Naive thymus-derived CD4-positive, alpha-beta T cell (primary cell): ENCODE measurements at places on chromosomes 7 and 10. TPM values are rescaled to one million over a fixed set of nuclear protein-coding genes. Genes with fewer than 3 reads are reported as not detected.
A peak's percentile ranks its signal among the peaks of the same experiment; 100 is the strongest.

Gene ZNF735
- total RNA-seq, result not detected in 2 replicates

Gene SLC18A3
- not detected for total RNA-seq

GRCh38 chr7:153399554-153399940, 640.0 kb downstream of the ACTR3B start:
- H3K27me3 ChIP-seq, result no peaks in the 10 kb centered on the region
- no peaks in the 10 kb centered on the region for H3K36me3 ChIP-seq
- no peaks in the 10 kb centered on the region for H3K4me1 ChIP-seq
- H3K4me3 ChIP-seq, result no peak overlapping the region
- H3K27ac ChIP-seq, result no peak overlapping the region
- DNase-seq, result no peak

Gene CPN1
- not detected for total RNA-seq

DNA sequence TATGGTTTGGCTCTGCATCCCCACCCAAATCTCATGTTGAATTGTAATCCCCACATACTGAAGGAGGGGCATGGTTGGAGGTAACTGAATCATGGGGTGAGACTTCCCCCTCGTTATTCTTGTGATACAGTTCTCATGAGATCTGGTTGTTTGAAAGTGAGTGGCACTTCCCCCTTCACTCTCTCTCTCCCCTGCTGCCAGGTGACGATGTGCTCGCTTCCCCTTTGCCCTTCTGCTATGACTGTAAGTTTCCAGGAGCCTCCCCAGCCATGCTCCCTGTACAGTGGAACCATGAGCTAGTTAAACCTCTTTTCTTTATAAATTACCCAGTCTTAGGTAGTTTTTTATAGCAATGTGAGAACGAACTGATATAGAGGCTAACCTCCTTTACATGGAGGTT, 16.6 kb downstream of the PLPP4 start:
- no peaks in the 10 kb centered on the region for H3K27me3 ChIP-seq
- H3K4me1 ChIP-seq, result no peaks in the 10 kb centered on the region
- H3K27ac ChIP-seq, result no peak overlapping the region
- DNase-seq, result no peak
- no peaks in the 10 kb centered on the region for H3K36me3 ChIP-seq

Gene DKK1
- not detected for total RNA-seq

DNA sequence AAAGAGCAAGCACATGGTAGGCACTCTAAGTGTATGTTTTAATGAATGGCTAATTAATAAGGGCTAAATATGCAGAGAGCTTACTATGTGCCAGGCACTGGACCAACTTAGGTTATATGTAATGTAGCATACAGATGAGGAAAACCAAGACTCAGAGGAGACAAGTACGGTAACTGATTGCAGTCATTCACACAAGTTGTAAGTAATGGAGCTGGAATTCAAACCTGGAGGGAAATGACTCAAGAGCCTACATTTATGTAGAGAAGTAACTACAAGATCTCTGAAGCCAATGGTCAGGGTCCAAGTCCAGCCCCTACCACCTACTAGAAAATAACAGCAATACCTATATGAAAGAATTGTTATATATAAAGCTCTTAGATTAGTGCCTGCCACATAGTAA, 97.3 kb upstream of the KCNIP2 start:
- no peaks in the 10 kb centered on the region for H3K36me3 ChIP-seq
- no peaks in the 10 kb centered on the region for H3K4me1 ChIP-seq
- no peak for DNase-seq
- no peak overlapping the region for H3K27ac ChIP-seq

Gene DPYSL4
- 30.1 and 31.1 TPM in 2 replicates for total RNA-seq

Gene SPDYE9
- not detected for total RNA-seq

Gene HOXA5
- not detected in 2 replicates for total RNA-seq

GRCh38 chr7:80910228-80910627, 8.6 kb downstream of the SEMA3C start:
- no peaks in the 10 kb centered on the region for H3K27me3 ChIP-seq
- no peak for DNase-seq

- H3K27me3 ChIP-seq, result peaks cover 2% of the 10 kb centered on the region
- no peak overlapping the region for H3K27ac ChIP-seq
- no peaks in the 10 kb centered on the region for H3K4me1 ChIP-seq
- DNase-seq, result no peak
- H3K36me3 ChIP-seq, result no peaks in the 10 kb centered on the region
These were observed 65.8 kb downstream of the INHBA start for GRCh38 chr7:41637049-41637448.

Gene NEUROD6
- not detected in 2 replicates for total RNA-seq

DNA sequence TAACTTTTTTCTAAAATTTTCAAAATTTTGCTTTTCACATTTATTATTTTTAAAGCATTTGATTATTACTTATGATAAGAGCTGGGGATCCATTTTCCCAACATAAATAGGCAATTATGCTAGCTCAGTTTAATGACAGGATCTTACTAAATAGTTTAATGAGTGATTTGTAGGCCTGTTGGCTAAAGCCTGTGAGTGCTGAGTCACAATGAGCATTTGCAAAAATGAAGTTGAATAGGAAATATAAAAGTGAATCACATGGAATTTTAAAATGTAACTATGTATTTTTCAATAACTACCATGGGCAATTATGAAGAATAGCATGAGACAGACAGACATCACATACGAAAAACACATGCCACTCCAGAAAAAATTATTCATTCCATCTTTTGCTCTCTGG, 45.1 kb upstream of the ZPBP start:
- peaks cover 3% of the 10 kb centered on the region for H3K4me1 ChIP-seq
- H3K36me3 ChIP-seq, result no peaks in the 10 kb centered on the region
- no peak overlapping the region for H3K4me3 ChIP-seq

GRCh38 chr7:22332461-22332870, 24.5 kb downstream of the RAPGEF5 start:
- no peak overlapping the region for H3K27ac ChIP-seq
- H3K36me3 ChIP-seq, result no peaks in the 10 kb centered on the region

Gene LARP4B
- 114 TPM in 2 replicates for total RNA-seq

DNA sequence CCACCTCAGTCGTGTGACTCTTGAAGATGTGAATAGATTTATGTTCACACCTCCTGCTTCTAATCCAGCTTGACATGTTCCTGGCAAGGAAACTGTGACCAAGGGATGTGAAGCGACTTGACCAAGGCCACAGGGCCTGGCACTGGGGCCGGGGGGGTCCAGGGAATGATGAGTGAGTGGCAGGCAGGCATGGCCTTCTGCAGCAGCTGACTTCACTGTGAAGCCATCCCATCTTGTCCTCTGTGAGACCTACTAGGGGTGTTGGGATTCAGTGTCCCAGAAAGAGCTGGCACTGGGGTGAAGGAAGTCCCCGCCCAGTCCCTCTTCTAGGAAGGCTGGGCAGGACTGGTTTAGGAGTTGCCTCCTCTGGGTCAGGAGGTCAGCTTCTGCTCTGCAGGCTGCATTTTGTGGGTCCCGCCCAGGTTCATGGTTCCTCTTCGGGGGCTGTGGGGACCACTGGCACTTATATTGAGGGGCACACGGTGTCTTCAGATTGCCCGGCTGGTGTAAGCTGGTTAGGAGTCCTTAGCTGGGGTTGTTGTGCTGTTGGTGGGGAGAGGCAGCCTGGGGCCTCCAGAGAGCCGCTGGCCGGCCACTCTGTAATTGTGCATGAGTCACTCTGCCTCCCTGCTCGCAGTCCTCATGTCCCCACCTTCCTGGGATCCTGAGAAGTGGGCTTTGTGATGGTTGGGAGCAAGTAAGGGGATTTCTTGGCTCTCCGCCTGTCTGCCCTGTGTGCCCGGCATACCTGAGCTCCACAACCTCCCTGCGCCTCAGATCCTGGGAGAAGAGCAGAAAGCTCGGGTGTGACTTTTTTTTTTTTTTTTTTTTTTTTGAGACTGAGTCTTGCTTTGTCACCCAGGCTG, 11.0 kb downstream of the ZMIZ1 start:
- no peak for DNase-seq
- no peak overlapping the region for H3K27ac ChIP-seq
- no peak overlapping the region for H3K4me3 ChIP-seq
- peaks cover 16% of the 10 kb centered on the region for H3K4me1 ChIP-seq
- no peaks in the 10 kb centered on the region for H3K36me3 ChIP-seq

- no peaks in the 10 kb centered on the region for H3K27me3 ChIP-seq
- no peaks in the 10 kb centered on the region for H3K36me3 ChIP-seq
- H3K27ac ChIP-seq, result no peak overlapping the region
- H3K4me1 ChIP-seq, result no peaks in the 10 kb centered on the region
These were observed 51.8 kb upstream of the PPP2R2D start for GRCh38 chr10:131848741-131849590.

DNA sequence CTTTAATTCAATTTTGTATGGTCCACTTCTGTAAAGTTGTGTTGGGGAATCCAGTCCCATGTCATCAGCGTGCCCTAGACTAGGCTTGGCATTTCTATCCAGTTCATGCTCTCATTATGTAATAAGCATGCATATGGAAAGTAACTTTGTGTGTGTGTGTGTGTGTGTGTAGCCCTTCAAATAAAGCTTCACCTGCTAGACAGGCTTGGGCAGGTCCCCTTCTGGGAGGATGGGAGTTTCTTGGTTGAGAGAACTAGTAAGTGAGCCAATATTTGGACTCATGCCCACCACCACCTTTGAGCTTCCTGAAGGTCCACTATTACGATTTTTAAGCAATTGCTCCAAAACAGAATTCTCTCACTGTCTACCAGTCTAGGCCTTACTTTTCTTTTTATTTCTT, 6.9 kb downstream of the BZW2 start:
- H3K27me3 ChIP-seq, result no peaks in the 10 kb centered on the region
- H3K27ac ChIP-seq, result no peak overlapping the region
- H3K4me1 ChIP-seq, result peaks cover 7% of the 10 kb centered on the region
- no peak overlapping the region for H3K4me3 ChIP-seq
- H3K36me3 ChIP-seq, result no peaks in the 10 kb centered on the region

Gene COL28A1
- 0.24 TPM for total RNA-seq

Gene GPR26
- total RNA-seq, result not detected

Gene CXCL12
- total RNA-seq, result not detected in 2 replicates

- H3K27ac ChIP-seq, result no peak overlapping the region
- H3K4me1 ChIP-seq, result no peaks in the 10 kb centered on the region
- no peaks in the 10 kb centered on the region for H3K36me3 ChIP-seq
These were observed 150.0 kb upstream of the FZD1 start for GRCh38 chr7:91114232-91114631.

DNA sequence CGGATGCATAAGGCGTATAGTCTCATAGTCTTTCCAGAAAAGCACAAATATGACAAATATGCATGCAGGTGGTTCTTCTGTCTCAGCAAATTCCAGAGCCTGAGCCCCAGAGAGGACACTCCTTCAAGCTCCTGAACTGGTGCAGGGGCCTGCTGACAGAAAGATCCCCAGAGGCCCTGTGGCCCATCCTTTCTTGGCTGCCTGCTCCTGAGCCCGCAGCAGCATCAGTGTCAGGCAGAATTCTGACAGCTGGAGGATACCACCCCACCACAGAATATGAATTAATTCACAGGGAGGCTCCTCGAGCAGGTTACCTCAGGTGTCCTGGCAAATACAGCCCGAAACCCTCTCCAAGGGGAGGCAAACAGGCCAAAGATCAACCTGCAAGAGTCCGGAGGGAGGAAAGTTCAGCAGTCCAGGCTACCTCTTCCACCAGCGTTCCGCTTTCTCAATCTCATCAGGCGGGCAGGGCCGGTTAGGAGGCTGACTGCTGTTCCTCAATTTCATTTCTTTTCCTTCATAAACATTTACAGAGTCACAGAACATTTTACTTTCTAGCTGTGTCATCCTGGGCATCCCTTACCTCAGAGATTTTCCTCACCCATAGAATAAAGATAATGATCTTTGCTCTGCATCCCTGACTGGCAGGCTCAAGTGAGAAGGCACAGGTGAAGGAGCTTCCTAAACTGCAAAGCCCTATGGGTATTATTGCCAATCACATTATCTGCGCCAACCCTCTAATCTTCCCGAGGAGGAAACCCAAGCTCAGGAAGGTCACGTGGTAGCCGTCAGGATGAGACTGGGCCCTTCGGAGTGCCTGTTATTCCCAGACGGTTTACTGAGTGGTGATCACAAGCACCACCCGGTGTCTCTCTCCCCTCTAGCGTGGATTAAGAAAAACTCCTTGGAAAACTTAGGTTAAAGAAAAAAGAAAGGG, 1.4 kb downstream of the DNAJB12 start:
- H3K27me3 ChIP-seq, result no peaks in the 10 kb centered on the region
- peaks cover 8% of the 10 kb centered on the region for H3K4me1 ChIP-seq
- peak overlapping the region; percentile 88 for H3K27ac ChIP-seq
- H3K36me3 ChIP-seq, result peaks cover 47% of the 10 kb centered on the region

Gene MAT1A
- total RNA-seq, result not detected

GRCh38 chr10:9331583-9332008, 1277.1 kb downstream of the GATA3 start:
- no peak for DNase-seq
- no peaks in the 10 kb centered on the region for H3K4me1 ChIP-seq
- no peak overlapping the region for H3K4me3 ChIP-seq
- no peaks in the 10 kb centered on the region for H3K27me3 ChIP-seq

Gene SMKR1
- total RNA-seq, result 1.1 TPM

DNA sequence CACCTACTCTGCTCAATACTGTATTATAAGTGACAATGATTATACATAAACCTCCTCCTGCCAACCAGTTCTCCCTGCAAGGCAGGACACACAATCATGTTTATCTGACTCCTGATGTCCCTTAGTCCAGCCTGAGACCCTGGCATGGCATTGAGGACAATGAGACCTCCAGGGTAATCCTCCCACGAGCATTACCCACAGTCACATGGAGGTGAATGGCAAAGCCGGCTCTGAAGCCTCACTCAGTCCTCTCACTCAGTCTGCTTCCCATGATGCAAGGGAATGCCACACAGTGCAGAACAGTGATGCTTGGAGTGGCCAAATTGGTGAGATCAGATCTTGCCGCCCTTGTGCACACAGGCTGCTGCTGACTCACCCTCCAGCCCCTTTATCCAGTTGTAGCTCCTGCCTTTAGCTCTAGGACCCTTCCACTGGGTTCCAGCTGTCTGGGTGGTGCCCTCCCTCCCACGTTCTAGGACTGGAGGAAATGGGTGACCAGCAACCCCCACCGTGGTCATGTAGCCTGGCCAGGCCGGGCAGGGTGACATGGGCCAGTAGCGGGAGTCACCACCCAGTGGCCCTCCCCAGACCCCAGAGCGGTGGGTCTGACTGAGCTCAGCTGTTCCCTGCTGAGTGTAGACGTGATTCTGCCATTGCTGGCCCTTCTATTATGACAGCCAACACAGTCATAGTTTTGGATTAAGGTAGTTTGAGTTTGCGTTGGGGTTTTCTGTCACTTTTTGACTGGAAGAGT, 5.5 kb upstream of the ADCY1 start:
- H3K36me3 ChIP-seq, result no peaks in the 10 kb centered on the region
- no peak overlapping the region for H3K27ac ChIP-seq
- H3K27me3 ChIP-seq, result no peaks in the 10 kb centered on the region
- no peak overlapping the region for H3K4me3 ChIP-seq

Gene HSPA12A
- total RNA-seq, result 0.07 TPM

Gene LRRC18
- not detected for total RNA-seq

GRCh38 chr10:68235111-68235510, 3.2 kb upstream of the ATOH7 start:
- no peaks in the 10 kb centered on the region for H3K4me1 ChIP-seq
- no peak overlapping the region for H3K27ac ChIP-seq
- no peaks in the 10 kb centered on the region for H3K36me3 ChIP-seq
- no peak overlapping the region for H3K4me3 ChIP-seq
- no peak for DNase-seq

Gene GPR85
- not detected for total RNA-seq

DNA sequence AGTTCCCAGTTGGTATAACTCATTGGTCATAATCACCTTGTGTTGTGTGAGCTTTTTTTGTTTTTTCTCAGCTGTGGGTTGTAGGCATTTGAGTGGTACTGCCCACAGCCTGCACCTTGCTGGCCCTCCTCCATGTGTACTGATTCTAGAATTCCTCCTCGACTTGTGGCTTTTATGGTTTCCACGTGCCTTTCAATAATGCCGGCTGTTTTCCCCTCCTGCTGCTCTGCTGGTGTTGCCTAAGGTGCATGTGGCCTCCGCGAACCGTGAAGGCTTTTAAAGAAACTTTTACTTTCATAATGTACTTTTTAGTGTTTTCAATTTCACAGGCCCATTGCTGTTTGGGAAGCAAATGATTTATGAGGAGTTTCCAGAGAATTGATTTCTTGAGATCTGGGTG, 518.0 kb downstream of the REEP3 start:
- DNase-seq, result no peak
- H3K27me3 ChIP-seq, result no peaks in the 10 kb centered on the region
- no peaks in the 10 kb centered on the region for H3K36me3 ChIP-seq
